Stimulated activated CD4-positive, alpha-beta T cell treated with anti-CD3 and anti-CD28 coated beads, Interleukin-1b, Interleukin-23, amount 100 ng/mL, for 1 hour (primary cell): ENCODE measurements at places on chromosomes 7 and 10.

DNA sequence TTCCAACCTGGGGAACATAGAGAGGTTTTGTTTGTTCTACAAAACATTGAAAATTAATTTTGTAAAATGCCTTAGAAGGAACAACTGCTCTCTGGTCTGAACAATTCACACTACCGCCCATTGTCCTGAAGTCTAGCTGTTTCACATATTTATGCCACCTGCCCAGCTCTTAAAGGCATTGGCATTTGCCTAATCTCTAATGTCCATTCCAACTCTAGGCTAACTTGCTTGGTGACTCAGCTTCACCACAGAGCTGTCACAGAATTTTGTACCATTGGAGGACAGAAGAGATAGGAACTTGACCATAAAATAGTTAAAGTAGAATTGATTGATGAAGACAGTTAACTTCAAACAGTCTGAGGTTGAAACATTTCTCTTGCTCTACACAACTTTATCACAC lies 53.5 kb upstream of the PPP1R17 start:
- no peak for DNase-seq

GRCh38 chr7:110296321-110296720 lies 794.6 kb upstream of the LRRN3 start:
- no peak for DNase-seq

DNA sequence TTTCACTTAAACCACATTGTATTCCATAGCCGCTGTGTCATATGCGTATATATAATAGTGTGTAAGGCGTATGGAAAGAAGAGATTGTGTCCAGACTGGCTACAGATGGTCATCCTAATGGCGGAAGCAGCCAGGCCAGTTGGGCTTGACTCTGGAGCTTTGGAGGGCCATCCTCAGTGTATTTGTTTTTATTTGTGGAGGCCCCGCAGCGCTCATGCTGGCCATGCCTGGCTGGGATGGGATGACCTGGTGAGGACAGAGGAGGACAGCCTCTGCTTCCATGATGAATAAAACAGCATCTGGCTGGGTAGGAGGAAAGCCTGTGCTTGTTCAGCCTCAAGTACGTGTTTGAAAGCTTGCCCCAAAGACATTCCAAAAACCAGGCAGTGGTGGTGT lies 220.3 kb downstream of the EBF3 start:
- DNase-seq = no peak

GRCh38 chr10:78744491-78745090 lies 324.2 kb upstream of the ZMIZ1 start:
- no peak for DNase-seq

DNA sequence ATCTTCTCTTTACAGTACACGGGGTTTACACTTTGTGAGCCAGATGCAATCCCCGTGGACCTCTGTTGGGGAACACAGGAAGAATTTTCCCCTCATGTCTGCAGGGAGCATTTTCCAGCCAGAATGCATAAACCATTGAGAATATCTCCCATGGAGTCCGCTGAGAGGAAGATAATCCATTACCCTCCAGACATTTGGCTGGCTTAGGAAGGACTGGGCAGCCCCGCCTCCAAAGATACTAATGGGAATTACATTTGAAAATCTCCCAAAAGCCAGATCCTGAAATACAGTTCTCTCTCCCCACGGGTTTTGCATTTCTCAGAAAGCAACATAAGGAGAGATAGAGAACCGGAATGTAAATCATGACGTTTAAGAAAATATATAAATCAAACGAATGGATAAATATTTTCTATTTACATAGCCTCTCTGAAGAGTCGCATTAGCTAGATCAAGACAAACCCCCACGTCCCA lies 53.5 kb downstream of the TRIL start:
- DNase-seq = no peak

GRCh38 chr10:86655173-86655540 lies 810 bp downstream of the OPN4 start:
- no peak for DNase-seq

GRCh38 chr10:127132451-127132850 lies 63.9 kb downstream of the INSYN2A start:
- no peak for DNase-seq

DNA sequence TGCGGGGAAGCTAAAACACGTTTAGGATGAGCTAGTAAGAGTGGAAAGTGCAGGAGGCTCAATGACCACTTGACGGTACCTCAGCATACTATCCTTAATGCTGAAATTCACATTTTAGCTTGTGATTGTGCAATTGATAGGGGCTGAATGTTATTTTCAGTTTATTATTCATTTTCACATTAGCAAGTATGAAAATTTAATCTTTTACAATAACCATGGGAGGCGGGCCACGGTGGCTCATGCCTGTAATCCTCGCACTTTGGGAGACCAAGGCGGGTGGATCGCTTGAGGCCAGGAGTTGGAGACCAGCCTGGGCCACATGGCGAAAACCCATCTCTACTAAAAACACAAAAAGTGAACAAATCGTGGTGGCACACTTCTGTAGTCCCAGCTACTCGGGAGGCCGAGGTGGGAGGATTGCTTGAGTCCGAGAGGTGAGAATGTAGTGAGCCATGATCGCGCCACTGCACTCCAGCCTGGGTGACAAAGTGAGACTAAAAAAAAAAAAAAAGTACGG lies 22.0 kb upstream of the ANLN start:
- DNase-seq = no peak

DNA sequence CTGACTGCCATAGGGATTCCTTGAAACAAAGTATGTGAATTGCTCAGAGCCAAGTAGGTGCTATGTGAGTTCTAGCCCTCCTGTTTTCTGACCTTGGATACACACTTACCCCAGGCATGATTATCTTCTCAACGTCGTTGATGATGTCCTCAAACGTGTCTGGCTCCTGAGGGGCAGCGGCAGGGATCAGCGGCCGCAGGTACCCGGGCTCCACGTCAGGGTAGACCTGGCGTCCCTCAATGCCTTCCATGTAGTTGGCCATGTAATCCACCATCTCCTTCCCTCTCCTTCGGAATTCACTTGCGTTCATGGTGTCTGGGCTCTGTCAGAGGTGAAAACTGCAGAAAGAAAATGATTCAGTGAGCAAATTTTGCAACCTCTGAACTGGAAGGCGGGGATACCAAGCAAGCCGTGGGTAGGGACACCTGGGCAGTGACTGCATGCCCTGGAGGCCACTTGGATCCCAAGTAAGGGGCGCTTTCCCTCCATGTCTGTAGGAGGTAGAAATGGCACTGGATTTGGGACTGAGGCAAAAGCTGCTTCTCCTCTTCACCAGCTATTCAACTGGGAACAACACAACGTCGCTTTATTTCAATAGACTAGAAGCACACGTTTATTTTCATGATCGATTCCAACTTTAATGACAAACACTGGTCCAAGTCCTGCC lies 21.3 kb downstream of the DDC start:
- no peak for DNase-seq

- DNase-seq = no peak
Measured at GRCh38 chr7:142883571-142884285, 1.8 kb downstream of the TRPV6 start.

- no peak for DNase-seq
Measured at GRCh38 chr7:28267012-28267411, 86.4 kb upstream of the JAZF1 start.

GRCh38 chr7:37284805-37285231 lies 163.8 kb downstream of the ELMO1 start:
- DNase-seq = no peak

- no peak for DNase-seq
Measured at GRCh38 chr7:32167256-32167655, 97.0 kb upstream of the PDE1C start.

DNA sequence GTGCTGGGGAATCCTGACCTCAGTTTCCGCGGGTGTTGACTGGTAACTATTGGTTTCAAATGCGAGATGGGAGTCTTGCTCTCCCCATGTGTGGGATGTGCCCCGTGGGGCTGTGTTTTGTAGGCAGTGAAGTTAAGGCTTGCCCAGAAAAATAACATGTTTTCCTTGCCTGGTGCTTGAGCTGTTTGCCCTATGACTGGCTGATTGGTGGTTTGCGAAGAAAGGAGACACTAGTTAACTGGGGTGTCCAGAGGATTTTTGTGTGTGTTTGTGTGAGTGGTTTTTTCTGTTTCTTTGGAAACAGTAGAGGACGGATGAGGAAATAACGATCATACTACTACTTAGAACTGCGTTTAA lies 61.9 kb downstream of the CREB5 start:
- DNase-seq = no peak

GRCh38 chr10:110209926-110210673 lies 2.7 kb downstream of the MXI1 start:
- no peak for DNase-seq

GRCh38 chr10:60353519-60354258 lies 36.0 kb downstream of the ANK3 start:
- DNase-seq = no peak

- no peak for DNase-seq
Measured at GRCh38 chr7:105664816-105665525, 83.7 kb upstream of the EFCAB10 start.

DNA sequence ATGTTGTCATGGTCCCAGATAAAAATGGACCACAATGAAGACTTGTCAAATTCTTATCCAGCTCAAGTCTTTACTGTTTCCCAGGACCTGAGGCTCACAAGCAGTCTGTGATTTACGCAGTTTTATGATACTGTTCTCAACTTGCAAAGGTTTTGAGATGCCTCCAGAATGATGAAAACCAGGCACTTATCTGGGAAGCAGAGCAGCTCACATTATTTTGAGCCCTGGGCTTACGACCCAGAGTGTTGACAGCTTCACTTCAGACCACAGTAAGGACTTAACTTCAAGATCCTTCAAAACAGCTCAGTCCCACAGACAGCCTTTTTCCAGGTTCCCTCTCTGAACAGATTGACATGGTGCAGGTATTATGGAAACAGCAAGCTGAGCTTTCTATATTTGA lies 236.1 kb downstream of the RNLS start:
- DNase-seq = no peak

DNA sequence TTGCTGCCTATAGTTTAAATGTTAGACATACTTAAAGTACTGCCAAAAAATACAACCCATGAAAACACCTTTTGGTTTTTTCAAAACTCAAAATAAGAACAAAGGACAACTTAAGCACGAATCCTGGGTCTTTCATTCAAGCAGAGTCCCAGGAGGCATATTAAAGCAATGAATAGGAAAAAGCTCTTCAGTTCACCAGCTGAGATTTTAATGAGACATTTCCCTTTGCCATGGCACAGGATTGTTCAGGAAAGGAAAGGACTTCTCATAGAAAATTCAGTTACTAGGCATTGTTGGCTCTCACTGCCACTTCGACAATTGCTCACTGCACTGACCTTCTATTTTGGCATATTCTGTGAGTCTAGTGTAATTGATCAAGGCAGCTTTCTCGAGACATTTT lies 133.5 kb upstream of the FEZF1 start:
- DNase-seq = no peak

- DNase-seq = no peak
Measured at GRCh38 chr7:1193593-1194424, 33.8 kb upstream of the ZFAND2A start.

DNA sequence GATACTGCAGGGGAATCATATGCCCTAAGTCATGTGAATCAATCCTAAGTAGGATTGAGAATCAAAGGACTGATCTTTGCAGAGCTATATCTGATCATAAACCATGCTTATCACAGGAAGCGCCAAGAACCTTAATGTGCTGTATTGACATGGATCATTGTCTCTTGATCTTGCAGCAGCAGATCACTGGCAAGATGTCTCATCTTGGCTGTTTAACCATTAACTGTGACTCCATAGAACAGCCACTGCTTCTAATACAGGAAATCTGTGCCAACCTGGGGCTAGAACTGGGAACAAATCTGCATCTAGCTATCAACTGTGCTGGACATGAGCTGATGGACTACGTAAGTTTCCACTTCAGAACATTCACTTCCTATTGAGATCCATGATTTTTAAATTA lies 21.6 kb downstream of the ENO4 start:
- DNase-seq = no peak

DNA sequence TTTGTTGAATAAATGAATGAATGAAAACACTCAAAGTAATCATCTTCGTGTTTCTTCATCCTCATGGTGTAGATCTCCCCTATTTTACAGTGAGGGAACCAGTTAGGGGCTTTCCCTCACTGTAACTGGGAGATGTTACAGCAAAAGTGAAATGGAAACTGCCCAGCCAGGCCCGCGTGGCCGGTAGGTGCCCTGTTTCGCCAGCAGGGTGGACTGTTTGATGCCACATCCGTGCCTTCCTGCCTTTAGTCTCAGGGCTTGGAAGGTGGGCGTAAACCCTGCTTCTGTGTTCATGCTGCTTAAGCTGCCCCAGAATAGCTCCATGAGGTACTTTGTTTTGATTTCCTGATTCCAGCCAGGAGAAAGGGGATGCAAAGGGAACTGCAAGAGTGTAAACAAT lies 268.8 kb downstream of the PLXNA4 start:
- no peak for DNase-seq

GRCh38 chr10:109474261-109474660 lies 449.1 kb downstream of the XPNPEP1 start:
- DNase-seq = no peak

DNA sequence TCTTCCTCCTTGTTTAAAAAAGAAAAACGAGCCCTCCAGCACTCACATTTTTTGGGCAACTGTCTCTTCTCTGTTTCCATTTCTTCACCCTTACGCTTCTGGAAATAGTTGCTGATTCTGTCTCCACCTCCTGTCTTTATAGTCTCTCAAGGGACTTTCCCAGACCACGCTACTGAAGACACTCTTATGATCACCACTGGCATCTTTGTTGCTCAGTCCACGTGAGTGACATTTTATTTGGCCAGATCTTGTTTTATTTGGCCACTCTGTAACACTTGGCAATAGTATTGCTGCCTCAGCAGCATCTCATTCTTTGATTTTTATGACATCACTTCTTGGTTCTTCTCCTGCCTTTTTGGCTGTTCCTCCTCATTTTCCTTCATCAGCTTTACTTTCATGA lies 21.6 kb upstream of the NME8 start:
- no peak for DNase-seq

DNA sequence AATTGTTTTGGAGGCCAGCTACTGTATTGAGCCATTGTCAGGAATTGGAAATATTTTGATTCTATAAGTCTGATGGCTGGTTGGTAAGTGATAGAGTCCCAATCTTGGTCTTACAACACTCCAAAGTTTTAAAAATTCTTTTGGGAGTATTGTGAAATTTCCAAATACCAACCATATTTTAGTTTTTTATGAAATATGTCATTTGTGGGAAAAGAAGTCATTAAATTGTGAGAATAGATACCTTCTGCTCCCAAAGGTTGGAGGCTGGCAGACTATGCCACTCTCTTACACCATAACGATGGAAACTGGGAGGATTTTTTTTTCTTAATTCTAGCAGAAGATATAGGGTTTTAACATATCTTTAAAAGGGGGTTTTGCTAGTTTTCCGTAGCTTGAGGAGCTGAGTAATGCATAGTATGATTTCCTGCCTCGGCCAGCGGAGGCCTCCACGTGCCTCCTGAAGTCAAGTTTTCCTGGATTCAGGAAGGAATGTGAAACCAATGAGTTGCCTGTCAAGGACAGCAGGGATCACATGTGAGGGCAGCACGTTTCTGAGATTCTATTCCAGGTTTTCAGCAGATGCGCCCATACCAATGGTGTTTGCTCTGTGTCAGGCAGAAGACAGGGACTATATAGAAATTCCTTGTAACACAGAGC lies 92.2 kb upstream of the LAMB4 start:
- DNase-seq = no peak

- DNase-seq = no peak
Measured at GRCh38 chr7:134996097-134996550, 9.8 kb downstream of the AGBL3 start.
